Uterus (tissue), 4 donors: ENCODE measurements at places on chromosomes 4 and X.

DNA sequence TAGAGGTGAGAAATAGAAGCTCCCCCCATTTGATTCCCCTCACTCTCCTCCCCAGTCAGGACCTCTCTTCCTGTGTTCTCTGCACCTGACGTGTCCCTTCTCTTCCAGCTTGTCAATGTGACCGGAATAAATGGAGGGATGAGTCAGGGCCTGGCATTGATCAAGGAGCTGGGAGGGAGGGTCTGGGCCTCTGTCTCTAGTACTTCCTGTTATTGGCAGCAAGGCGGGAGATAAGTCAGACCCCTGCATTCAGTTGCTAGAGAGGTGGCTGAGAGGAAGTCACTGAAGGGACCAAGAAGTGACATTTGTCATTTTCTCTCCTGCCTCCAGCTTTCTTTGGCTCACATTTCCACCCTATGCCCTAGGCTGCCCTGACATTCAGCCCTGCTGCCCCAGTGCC, 35.1 kb upstream of the ZNF41 start:
- H3K27ac ChIP-seq, result no peak overlapping the region
- no peak overlapping the region for H3K4me3 ChIP-seq
- no peaks in the 10 kb centered on the region for H3K4me1 ChIP-seq
- DNase-seq, result no peak
- H3K36me3 ChIP-seq, result no peaks in the 10 kb centered on the region
- no peaks in the 10 kb centered on the region for H3K27me3 ChIP-seq

- no peak for DNase-seq
- no peaks in the 10 kb centered on the region for H3K36me3 ChIP-seq
- H3K27ac ChIP-seq, result no peak overlapping the region
- no peak overlapping the region for H3K4me3 ChIP-seq
These were observed 10.6 kb downstream of the HMX1 start for GRCh38 chr4:8860892-8861575.

GRCh38 chr4:89439533-89439932, 131.9 kb upstream of the GPRIN3 start:
- no peaks in the 10 kb centered on the region for H3K36me3 ChIP-seq
- no peaks in the 10 kb centered on the region for H3K4me1 ChIP-seq
- no peak for DNase-seq
- H3K4me3 ChIP-seq, result no peak overlapping the region

DNA sequence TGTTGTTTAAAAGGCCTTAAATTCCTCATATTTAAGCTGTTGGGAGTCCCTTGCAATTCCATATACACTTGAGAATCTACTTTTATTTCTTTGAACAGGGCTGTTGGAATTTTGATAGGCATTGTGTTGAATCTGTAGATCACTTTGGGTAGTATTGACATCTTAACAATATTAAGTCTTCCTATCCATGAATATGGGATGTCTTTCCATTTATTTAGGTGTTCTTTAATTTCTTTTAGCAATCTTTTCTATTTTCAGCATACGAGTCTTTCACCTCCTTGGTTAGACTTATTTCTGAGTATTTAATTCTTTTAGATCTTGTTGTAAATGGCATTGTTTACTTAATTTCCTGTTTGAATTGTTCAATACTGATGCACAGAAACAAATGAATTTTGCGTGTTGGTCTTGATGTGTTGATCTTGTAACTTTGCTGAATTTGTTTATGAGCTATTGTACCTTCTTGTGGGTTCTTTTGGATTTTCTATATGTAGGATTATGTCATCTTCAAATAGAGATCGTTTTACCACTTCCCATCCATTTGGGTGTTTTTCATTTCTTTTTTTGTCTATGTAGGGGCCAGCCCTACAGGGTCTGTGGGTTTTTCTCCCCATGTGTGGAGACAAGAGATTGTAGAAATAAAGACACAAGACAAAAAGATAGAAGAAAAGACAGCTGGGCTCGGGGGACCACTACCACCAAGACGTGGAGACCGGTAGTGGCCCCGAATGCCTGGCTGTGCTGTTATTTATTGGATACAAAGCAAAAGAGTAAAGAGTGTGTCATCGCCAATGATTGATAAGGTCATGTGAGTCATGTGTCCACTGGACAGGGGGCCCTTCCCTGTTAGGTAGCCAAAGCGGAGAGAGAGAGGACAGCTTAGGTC, 18.2 kb upstream of the CTBP1 start:
- no peak overlapping the region for H3K4me3 ChIP-seq
- no peaks in the 10 kb centered on the region for H3K27me3 ChIP-seq
- no peaks in the 10 kb centered on the region for H3K36me3 ChIP-seq
- no peaks in the 10 kb centered on the region for H3K4me1 ChIP-seq

- H3K36me3 ChIP-seq, result no peaks in the 10 kb centered on the region
- H3K27ac ChIP-seq, result peak overlapping the region; percentile 87
- no peak overlapping the region for H3K4me3 ChIP-seq
- DNase-seq, result no peak
- H3K4me1 ChIP-seq, result no peaks in the 10 kb centered on the region
- H3K27me3 ChIP-seq, result no peaks in the 10 kb centered on the region
These were observed 3.0 kb upstream of the APBB2 start for GRCh38 chr4:41217374-41217773.

GRCh38 chrX:153061732-153062131, 5.5 kb downstream of the PNMA3 start:
- H3K4me1 ChIP-seq, result no peaks in the 10 kb centered on the region
- peaks cover 6% of the 10 kb centered on the region for H3K27me3 ChIP-seq
- DNase-seq, result no peak
- H3K4me3 ChIP-seq, result no peak overlapping the region
- H3K36me3 ChIP-seq, result no peaks in the 10 kb centered on the region

- H3K4me1 ChIP-seq, result no peaks in the 10 kb centered on the region
- no peaks in the 10 kb centered on the region for H3K27me3 ChIP-seq
- H3K27ac ChIP-seq, result no peak overlapping the region
- DNase-seq, result no peak
These were observed 309.2 kb downstream of the BCOR start for GRCh38 chrX:39788521-39788920.

DNA sequence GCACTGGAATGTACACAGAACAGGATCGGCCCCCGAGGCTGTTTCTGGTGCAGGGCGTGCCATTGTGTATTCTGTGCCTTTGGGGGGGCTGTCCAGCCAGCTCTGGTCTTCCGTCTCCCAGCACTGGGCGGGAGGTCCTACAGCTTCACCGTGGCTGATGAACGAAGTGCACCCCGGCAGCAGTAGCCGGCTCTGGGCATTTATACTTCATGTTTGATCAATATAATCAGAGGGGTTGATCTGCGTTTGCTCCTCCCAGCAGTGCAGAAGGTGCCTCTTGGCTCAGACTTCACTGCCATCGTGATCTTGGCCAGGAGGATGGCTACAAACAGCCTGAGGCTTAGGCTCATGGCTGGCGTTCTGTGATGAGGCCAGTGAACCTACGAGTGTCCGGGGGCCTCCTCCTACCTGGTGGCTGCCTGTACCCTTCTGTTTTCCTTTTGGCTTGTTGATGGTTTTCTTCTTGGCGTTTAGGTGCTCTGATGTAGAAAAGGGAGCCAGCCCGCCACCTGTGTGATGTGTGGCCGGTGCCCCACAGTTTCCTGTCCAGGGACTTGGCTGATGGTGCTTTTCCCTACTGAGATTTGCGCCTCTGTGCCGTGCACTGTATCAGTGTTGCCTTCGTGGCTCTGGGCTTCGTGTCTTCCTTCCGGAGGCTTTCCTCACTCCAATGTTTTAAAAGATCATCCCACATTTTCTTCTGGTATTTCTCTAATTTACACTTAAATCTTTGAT, 31.2 kb upstream of the HGFAC start:
- H3K36me3 ChIP-seq, result no peaks in the 10 kb centered on the region
- H3K27me3 ChIP-seq, result no peaks in the 10 kb centered on the region
- DNase-seq, result no peak
- no peaks in the 10 kb centered on the region for H3K4me1 ChIP-seq
- no peak overlapping the region for H3K4me3 ChIP-seq

GRCh38 chr4:145734031-145734430, 54.1 kb downstream of the C4orf51 start:
- no peaks in the 10 kb centered on the region for H3K36me3 ChIP-seq
- no peaks in the 10 kb centered on the region for H3K27me3 ChIP-seq
- no peak overlapping the region for H3K4me3 ChIP-seq
- peak; percentile 32 for DNase-seq
- no peaks in the 10 kb centered on the region for H3K4me1 ChIP-seq
- peak overlapping the region; percentile 98 for H3K27ac ChIP-seq

DNA sequence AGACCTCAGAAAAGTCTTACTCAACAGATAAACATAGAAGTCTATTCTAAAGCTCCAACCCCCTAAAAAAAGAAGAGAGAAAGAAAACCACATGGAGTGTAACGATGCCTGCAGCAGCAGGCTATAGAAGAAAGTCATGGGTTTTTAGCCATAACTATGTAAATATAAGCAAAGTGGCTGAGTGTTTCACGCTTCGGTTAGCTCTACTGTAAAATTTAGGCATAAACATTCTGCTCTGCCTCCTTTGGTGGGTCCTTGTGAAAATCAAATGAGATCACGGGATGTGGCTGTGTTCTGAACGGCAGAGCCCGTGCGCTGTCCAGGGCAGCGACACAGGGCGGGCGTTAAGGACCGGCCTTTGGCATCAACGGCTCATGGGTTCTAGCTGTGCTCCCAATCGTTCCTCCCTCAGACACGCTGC, 78.4 kb downstream of the IRF2 start:
- H3K36me3 ChIP-seq, result no peaks in the 10 kb centered on the region
- no peaks in the 10 kb centered on the region for H3K4me1 ChIP-seq
- H3K4me3 ChIP-seq, result no peak overlapping the region
- no peak for DNase-seq
- no peaks in the 10 kb centered on the region for H3K27me3 ChIP-seq
- no peak overlapping the region for H3K27ac ChIP-seq

GRCh38 chr4:38193236-38193863, 233.2 kb downstream of the PTTG2 start:
- no peak for DNase-seq
- H3K27me3 ChIP-seq, result no peaks in the 10 kb centered on the region
- no peak overlapping the region for H3K4me3 ChIP-seq
- H3K36me3 ChIP-seq, result no peaks in the 10 kb centered on the region
- no peak overlapping the region for H3K27ac ChIP-seq

GRCh38 chr4:106365613-106366012, 3.0 kb downstream of the GIMD1 start:
- no peak overlapping the region for H3K4me3 ChIP-seq
- H3K27me3 ChIP-seq, result no peaks in the 10 kb centered on the region
- H3K27ac ChIP-seq, result no peak overlapping the region
- H3K36me3 ChIP-seq, result no peaks in the 10 kb centered on the region
- DNase-seq, result no peak

DNA sequence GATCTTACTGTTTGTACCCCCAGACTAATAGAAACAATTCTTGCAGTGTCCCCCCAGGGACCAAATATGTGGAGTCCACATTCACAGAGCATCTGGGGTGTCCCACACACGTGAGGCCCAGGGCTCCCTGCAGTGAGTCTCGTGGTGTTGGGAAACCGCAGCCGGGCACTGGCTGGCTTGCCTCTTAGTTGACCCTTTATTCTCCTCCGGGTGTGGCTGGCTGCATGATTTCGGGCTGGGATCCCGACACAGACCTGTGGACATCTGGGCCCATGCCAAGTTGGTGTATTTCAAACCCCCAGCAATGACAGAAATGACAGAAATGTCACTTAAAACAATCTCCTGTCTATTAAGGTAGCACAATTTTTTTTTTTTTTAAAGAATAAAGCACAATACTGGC, 15.6 kb upstream of the CLDN24 start:
- no peak overlapping the region for H3K4me3 ChIP-seq
- H3K4me1 ChIP-seq, result no peaks in the 10 kb centered on the region
- H3K36me3 ChIP-seq, result no peaks in the 10 kb centered on the region
- no peaks in the 10 kb centered on the region for H3K27me3 ChIP-seq

DNA sequence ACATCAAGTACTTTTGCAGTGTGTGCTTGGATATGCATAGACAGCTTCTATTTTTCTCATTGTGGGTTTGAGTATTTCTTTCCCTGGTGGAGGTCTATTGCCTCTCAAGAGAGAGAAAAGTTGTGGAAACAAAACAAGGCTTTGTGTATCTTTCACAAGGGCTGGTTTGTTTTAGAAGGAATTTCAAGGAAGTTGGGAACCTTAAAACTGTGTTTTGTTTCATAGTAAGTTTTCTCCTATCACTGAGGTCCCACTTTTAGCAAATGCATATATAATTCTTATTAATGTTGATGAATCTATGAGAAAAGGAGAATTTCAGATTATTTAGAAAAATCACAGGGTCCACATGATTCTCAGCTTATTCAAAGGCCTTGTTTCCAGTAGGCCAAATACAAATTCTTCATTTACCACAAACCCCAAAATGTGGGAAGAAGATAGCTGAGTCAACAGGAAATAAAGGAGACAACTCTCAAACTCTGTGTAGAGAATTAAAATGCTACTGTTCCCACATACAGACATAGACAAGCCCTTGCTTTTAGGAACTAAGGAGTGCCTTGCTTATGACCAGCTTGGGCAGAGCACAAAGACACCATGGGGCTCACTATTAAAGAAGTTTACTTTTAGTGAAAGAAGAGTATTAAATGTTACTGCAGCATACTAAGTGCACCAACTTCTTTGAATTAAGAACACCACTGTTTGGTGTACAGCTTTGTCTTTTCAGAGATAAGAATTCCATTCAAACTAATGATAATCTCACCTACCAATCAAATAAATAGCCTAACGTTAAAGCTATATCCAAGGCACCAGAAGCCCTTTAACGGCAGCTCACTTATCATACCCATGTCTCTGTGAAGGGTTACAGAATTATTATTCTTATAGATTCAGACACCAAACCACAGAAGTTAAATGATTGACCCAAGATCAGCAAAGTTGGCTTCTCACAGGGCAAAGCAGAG, 177.4 kb upstream of the LEF1 start:
- no peaks in the 10 kb centered on the region for H3K4me1 ChIP-seq
- no peak for DNase-seq
- H3K36me3 ChIP-seq, result no peaks in the 10 kb centered on the region
- no peak overlapping the region for H3K4me3 ChIP-seq
- no peak overlapping the region for H3K27ac ChIP-seq

- H3K4me1 ChIP-seq, result no peaks in the 10 kb centered on the region
- H3K4me3 ChIP-seq, result no peak overlapping the region
- H3K27me3 ChIP-seq, result no peaks in the 10 kb centered on the region
- no peak for DNase-seq
- H3K36me3 ChIP-seq, result no peaks in the 10 kb centered on the region
These were observed 185.1 kb downstream of the ADGRL3 start for GRCh38 chr4:61385256-61385655.

- H3K4me3 ChIP-seq, result no peak overlapping the region
- H3K27ac ChIP-seq, result no peak overlapping the region
- H3K36me3 ChIP-seq, result no peaks in the 10 kb centered on the region
- H3K27me3 ChIP-seq, result no peaks in the 10 kb centered on the region
These were observed 48.0 kb downstream of the SHROOM4 start for GRCh38 chrX:50765986-50766385.

- DNase-seq, result no peak
- no peak overlapping the region for H3K4me3 ChIP-seq
- no peaks in the 10 kb centered on the region for H3K27me3 ChIP-seq
- no peaks in the 10 kb centered on the region for H3K4me1 ChIP-seq
- H3K27ac ChIP-seq, result no peak overlapping the region
- H3K36me3 ChIP-seq, result no peaks in the 10 kb centered on the region
These were observed 62.7 kb upstream of the SORBS2 start for GRCh38 chr4:185874516-185875230.
